ENCODE measurements at places on chromosomes 7 and 10.

DNA sequence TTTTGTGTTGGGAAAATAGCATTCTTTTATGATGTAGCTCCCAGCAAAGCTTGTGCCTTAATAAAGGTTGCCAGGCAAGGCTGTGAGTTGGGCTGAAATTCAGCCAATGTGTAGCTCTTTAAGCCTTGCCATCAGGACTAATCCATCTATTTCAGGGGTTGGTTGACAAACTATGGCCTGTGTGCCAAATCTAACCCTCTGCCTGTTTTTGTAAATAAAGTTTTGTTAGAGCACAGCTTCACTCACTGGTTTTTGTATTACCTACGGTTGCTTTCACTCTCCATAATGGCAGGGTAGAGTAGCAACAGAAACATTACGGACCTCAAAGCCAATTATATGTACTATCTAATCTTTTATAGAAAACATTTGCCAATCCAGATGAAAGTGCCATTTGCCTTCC lies 638.1 kb upstream of the POT1 start:
- no peak for DNase-seq

DNA sequence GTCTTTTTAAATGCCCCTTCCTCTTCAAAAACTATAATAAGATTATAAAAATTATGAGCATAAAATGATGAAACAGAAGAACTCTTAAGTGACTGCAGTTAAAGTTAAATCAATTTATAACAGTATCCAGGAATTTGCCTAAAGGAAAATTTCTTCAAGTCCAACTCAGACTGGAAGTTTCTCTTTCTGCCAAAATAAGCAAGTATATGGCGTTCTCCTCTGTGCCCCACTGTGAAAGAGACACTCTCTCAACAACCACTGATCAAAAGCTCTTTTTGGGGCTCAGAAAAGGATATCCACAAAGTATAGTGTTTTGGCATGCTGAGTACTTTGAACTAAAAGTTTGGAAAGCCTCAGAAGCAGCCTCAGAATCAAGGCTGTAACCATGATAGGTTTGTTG lies 139.9 kb downstream of the SKIDA1 start:
- DNase-seq, result no peak

DNA sequence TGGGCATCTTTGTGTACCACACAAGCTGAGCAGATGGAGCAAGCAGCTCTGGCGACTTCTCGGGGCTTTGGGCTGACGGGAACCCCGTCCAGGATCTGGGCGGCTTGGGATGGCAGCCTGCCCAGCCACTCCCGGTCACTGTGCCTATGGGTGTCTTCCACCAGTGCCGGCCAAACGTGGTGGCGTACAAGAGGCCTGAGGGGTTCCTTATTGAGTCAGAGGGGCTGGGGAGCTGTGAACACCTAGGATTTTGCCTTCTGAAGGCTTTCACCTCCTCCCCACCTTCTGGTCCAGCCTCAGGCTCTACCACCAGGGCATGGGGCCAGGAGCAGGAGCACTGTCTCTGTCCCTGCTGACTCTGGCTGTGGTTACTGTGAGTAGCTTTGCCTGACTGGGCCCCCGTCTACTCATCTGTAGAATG lies 71.8 kb upstream of the PPIF start:
- DNase-seq, result no peak

GRCh38 chr7:46197785-46198540 lies 276.9 kb upstream of the IGFBP3 start:
- no peak for DNase-seq

DNA sequence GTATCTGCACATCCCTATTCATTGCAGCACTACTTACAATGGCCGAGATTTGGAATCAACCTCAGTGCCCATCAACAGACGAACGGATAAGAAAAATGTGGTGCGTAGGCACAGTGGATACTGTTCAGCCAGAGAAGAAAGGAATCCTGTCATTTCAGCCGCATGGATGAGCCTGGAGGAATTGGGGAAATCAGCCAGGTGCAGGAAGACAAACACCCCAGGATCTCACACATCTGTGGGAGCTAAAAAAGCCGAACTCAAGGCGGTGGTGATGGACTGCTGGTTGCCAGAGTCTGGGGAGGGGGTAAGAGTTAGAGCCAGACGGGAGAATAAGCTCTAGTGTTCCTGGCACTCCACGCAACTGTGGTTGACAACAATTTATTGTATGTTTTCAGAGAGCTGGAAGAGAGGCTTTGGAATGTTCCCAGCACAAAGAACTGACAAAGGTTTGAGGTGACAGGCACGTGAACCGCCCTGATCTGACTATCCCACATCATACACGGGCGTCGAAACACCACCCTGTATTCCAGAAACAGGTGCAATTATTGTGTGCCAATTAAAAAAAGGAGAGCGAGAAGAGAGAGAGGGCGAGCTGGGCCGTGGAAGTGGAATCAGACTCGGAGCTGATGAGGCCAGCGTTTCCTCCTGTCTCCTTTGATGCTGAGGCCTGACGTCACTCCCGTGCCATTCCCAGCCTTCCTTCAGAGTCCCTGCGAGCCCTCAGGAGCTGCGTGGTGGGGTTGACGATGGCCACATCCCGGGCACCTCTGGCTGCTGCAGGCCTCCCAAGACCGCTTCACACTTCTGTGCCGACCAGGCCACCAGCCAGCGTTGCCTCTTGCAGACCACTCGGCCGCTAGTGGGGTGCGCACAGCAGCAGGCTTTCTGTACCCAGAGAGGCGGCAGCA lies 189.5 kb downstream of the DNAJB6 start:
- no peak for DNase-seq

DNA sequence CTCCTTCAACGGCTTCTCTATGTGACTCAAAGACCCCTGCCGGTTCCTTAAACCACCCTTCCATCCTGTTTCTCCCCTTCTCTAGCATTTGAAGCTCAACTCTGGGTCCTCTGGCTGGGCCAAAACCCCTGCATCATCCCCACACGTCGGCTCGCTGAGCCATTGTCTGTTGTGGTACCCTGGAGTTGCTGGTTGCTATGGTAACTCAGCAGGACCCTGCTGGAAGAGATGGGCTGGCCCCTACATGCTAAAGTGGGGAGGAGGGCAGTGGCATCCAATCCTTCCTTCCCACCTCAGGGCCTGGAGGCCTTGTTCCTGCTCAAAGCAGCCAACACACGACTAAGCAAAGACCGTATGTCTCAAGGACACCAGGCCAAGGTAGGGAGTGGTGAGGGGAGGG lies 452.5 kb downstream of the PLXNA4 start:
- DNase-seq, result no peak

DNA sequence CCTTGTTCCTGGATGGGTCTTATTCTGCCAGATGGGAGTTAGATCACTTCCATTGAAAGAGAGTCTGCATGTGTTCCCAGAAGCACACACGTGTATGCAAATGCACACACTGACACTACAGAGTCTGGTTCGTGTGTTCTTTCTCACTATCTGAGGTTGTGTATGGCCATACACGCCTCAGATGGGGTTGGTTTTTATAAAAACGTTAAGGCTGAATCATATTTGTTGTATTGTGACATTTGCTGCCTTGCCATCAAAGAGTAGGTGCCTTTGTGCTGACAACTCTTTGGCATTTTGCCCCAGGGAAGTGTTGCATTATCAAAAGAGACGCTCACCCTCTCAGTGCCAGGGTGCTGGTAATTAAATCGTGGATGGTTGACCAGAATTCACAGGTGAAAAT lies 37.7 kb upstream of the HDAC9 start:
- no peak for DNase-seq

GRCh38 chr7:8094164-8095140 lies 125.9 kb downstream of the GLCCI1 start:
- no peak for DNase-seq

GRCh38 chr10:57818522-57818921 lies 449.2 kb downstream of the IPMK start:
- DNase-seq, result no peak

GRCh38 chr7:155512246-155512887 lies 34.0 kb downstream of the CNPY1 start:
- DNase-seq, result no peak

GRCh38 chr10:44258019-44258418 lies 126.9 kb downstream of the CXCL12 start:
- no peak for DNase-seq

DNA sequence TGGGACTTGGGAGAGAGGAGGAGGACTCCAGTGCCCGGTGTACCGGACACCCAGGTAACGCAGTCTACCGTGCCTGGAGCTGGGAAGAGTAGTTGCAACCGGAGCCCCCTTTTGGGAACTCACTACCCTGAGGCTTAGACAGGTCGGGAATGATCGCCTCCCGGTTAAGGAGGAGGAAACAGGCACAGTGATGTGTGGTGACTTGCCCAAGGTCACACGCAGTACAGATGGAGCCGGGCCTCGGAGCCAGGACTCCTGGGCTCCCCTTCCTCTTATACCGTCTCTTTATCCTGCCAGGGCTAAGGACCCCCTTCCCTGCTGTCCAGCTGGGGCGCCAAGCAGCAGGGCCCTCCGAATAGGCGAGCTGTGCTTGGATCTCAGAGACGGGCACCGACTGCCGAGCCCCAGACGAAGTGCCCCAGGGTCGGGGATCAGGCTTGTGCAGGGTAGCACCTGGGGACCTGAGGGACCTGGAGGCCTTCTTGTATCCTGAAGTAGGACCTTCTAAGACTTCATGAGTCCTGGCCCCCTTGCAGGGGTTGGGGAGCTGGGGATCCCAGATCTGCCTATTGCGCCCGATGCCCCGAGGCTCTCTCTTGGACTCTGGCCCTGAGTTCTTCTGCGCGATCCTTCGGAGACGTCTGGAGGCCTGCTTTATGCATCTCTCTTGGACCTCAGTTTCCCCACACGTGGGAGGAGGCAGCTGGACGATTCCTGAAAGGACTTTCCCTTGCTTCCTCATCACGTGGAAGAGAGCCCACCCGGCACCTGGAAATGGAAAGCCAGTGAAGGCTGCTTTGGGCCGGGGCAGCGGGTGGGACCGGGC lies 767 bp upstream of the CYP26A1 start:
- DNase-seq, result no peak

- no peak for DNase-seq
Observed at GRCh38 chr10:24333736-24334135, 124.8 kb downstream of the KIAA1217 start.

- DNase-seq, result no peak
Observed at GRCh38 chr7:47627580-47628283, 45.8 kb upstream of the TNS3 start.

GRCh38 chr10:360653-361052 lies 225.4 kb downstream of the ZMYND11 start:
- DNase-seq, result no peak

DNA sequence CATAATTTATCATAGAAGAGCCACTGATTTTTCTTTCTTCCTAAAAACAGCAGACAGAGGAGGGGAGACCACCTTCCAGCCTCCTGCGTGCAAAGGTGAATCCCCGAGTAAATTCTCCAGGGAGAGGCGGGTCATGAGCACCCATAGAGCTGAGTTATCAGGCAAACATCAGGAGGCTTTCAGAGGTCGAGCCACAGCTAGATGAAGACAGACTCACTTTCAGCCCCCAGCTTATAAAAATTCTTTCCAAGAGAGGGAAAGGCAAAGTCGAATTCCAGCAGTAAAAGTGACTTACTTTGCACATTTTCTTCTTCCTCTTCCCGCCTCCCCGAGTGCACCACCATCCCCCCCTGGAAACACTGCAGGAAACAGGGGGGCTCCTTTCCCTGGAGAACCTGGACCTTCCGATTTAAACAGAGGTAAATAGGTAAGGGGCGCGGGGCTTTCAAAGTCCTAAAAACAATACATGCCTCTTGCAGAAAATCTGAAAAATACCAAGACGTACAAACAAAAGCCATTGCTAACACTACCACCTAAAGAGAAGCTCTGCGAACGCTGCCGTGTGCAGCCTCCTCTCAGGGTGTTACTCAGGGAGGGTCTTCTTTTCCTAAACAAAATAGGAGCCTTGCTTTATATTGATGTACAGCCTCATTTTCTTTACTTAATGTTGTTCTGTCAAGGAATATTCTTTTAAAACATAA lies 163.8 kb downstream of the SVIL start:
- no peak for DNase-seq

GRCh38 chr10:61332581-61332980 lies 120.6 kb downstream of the TMEM26 start:
- DNase-seq, result no peak

DNA sequence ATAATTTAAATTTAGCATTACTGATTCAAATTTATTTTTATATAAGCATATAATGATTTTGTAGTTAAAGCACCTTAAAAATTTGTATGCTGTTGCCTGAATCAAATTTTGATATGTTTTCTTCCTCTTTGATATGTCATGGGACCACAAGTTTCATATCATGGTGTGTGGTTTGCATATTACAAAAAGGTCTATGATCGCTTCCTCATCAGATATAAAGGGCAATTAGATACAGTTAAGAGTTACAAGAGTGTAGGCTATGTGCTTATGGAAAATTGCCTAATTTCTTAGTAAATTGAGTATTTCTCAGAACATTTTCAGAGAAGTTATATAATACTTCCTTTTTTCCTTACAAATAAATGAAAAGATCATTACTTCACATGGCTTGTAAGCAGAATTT lies 22.2 kb downstream of the MRC1 start:
- DNase-seq, result no peak

DNA sequence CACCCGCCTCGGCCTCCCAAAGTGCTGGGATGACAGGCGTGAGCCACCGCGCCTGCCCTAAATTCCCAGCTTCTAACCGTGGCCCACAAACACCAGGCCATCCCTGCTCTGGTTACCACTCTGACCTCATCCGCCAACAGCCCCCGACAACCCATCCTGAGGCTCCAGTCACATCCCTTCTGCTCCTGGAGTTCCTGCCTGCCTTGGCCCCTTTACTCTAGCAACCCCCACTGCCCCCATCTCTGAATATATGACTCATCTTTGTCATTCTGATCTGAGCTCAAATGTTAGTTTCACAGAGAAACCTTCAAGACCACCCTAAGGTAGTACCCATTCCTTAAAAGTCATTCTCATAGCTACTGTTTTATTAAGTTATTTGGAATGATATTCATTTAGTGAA lies 26.6 kb downstream of the RHEB start:
- DNase-seq, result no peak

DNA sequence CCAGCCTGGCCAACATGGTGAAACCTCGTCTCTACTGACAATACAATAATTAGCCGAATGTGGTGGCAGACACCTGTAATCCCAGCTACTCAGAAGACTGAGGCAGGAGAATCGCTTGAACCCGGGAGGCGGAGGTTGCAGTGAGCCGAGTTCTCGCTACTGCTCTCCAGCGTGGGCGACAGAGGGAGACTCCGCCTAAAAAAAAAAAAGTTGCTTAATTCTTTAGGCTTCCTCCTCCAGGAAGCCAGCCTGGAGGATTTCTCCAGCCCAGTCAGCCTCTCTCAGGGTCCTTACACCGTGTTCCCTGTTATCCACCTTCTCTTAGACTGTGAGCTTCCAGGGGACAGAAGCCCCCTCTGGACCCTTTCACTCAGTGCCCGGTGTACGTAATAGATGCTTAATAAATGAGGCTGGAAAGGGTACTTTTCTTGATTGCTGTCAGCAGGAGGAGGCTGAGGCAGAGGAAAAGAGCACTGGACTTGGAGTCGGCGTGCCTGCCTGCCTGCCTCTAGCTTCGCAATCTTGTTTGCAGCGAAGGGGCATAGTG lies 16.4 kb upstream of the NODAL start:
- DNase-seq, result no peak

- no peak for DNase-seq
Observed at GRCh38 chr7:100472121-100472851, 6.7 kb downstream of the TSC22D4 start.

DNA sequence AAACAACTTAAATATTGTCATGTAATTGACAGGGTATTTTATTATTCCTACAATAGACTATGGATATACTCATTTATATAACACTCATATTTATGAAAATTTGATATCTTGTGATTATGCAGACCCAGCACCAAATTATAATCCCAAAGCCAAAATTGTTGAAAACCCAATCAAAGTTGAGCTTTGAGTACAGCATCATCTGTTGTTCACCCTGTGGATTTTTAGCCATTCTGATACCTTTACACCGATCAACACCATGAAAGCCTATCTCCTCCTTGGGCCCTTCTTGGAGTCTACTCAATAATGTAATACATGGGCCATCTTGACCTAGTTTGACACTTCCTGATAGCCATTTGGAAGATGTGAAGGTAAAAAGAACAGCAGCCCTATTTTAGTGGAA lies 49.5 kb downstream of the AASS start:
- DNase-seq, result no peak
